ENCODE measurements at places on chromosomes 11 and 22.

DNA sequence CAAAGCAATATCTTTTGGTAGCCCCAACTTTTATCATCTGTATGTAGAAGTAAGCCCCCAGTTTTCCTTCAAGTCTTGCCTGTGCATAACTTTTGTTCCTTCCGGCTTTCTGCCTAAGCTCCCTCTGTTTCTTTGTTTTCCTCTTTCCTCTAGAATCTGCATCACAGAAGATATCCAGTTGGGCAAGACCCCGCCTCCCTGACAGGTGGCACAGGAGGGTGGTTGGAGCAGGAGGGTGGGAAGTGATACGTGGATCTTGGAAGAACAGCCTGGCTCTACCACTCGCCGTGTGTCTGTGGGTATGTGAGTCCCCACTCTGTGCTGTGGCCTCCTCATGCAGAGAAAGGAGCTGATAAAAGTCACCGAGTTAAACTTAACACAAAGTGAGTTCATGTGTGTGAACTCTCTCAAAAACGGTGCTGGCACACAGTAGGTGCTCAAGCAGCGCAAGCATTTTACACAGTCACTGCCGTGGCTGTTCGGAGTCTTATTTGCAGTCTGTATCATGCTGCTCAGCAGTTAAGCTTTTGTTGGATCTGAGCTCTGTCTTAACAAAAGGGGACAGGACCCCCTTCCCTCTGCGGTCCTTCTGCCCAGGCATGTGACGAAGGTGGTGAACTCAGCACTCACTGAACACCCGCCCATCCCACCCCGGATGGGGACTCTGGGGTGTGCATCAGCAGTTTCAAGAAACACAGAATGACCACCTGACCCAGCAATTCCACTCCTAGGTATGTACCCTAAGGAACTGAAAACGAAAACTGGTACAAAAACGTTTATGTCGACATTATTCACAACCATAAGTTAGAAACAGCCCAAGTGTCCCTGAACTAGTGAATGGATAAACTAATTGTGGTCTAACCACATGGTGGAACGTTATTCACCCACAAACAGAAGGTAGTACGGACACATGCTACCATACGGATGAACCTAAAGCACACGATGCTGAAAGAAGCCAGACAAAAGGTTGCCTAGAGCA is 249.1 kb downstream of the CTTN start:
- DNase-seq, result no peak

GRCh38 chr11:92803391-92803790 is 166.1 kb upstream of the MTNR1B start:
- DNase-seq, result no peak

- no peak for DNase-seq
Measured at GRCh38 chr11:56172256-56172830, 4.1 kb upstream of the OR5J2 start.

DNA sequence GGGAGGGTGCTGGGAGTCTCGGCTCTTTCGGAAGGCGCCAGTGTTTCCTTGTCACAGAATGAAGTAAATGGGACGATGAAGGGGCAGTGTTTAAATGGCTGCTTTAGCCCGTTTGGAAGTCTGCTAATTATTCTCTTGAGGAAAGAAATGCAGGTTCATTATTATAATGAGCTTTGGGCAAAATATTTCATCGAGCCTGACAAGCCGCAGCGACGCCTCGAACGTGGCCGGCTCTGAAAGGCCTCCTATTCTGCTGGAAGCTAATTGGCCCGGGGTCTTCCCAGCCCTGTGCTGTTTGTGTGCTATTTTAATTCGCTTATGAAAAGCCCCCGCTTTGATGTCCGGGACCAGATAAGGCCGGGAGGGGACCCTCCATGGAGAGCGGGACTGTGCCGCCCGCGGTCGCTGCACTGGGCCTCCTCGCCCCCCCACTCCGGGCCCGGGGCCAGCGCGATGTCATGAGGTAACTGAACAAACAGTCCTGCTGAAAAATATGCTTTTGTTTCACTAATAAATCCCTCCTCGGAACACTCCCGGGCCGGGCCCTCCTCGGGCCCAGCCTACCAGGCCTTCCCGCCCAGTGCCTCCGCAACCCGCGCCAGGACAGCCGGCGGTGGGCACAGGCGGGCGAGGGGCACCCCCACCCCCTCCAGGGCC is 78.4 kb downstream of the CDKN1C start:
- no peak for DNase-seq

DNA sequence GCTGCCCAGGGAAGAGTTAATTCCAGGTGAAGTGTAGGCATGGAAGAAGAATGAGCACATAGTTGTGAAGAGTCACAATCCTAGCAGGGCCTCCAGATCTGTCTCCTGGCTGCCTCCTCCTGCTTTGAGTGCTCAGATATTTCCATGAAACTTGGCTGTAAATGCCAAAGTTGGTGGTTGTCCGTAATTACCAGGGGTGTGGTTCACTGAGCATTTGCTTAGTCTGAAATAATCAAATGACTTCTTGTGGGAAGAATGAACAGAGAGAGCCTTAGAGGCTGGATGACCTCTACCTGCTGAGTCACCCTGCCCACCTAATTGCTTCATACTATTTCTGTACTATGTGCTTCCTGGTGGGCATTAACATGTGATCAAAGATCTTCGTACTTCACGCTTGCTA is 50.9 kb downstream of the APIP start:
- DNase-seq, result no peak

- no peak for DNase-seq
Measured at GRCh38 chr22:44479662-44480061, 18.4 kb downstream of the RTL6 start.

GRCh38 chr11:119169282-119169719 is 776 bp downstream of the NLRX1 start:
- peak; percentile 71 for DNase-seq

GRCh38 chr11:130773244-130773820 is 142.9 kb downstream of the SNX19 start:
- no peak for DNase-seq

- DNase-seq, result no peak
Measured at GRCh38 chr22:37742376-37743171, 45.7 kb downstream of the TRIOBP start.

DNA sequence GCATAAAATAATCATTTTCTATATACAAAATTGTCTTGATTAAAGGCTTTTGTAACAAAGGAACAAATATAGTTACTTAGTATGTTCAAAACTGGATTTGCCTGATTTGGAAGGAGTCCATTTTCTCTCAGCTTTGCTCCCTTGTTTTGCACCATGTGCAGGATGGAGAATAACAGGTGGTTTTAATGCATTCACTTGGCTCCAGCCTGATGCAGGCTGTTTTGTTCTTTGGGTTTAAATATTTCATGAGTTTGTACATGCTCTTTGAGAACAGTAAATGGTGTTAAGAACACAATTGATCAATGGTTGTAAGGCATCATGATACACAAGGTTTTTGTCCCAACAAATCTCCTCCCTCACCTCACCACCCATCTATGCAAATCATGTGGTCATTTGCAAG is 886.9 kb upstream of the CCDC90B start:
- DNase-seq, result no peak

GRCh38 chr11:5831196-5831829 is 10.4 kb downstream of the OR52E6 start:
- no peak for DNase-seq

DNA sequence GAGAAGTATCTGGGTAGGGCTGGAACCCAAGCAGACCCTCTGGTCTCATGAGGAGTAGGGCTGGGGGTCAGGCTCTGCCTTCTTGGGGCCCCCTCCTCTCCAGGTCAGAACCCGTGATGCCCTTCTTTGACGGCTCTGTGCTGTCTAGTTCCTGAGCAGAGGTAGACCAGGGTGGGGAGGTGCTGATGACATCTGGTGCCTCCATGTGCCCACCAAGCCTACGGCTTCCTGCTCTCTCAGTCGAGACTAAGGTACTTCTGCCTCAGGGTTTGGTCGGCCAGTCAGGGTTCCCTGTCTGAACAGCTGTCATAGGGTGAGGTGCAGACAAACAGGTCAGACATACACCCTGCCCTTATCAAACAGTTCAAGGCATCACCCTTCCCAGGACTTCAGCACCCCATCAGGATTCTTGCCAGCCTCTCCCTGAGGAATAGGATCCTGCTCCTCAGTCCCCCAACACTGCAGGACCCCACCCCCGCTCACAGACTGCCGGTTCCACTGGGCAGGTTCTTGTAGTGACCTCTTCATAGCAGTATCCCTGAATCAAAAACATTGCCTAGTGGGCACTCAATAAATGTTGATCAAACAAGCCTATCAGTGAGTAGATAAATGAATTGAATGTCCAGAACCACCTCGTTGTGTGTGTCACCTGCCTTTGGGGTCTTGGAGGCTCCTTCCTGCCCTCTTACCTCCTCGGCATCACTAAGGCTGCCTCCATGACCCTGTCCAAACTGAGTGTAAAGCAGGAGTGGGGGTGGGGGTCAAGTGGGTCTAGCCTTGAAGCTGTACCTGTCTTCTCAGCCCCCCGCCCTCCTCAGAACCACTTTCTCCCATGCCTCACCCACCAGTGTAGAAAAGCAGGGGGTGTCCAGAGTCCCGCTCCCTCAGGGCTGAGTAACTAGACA is 158.2 kb downstream of the BUD13 start:
- no peak for DNase-seq

- no peak for DNase-seq
Measured at GRCh38 chr11:27200779-27201453, 160.3 kb downstream of the BBOX1 start.

DNA sequence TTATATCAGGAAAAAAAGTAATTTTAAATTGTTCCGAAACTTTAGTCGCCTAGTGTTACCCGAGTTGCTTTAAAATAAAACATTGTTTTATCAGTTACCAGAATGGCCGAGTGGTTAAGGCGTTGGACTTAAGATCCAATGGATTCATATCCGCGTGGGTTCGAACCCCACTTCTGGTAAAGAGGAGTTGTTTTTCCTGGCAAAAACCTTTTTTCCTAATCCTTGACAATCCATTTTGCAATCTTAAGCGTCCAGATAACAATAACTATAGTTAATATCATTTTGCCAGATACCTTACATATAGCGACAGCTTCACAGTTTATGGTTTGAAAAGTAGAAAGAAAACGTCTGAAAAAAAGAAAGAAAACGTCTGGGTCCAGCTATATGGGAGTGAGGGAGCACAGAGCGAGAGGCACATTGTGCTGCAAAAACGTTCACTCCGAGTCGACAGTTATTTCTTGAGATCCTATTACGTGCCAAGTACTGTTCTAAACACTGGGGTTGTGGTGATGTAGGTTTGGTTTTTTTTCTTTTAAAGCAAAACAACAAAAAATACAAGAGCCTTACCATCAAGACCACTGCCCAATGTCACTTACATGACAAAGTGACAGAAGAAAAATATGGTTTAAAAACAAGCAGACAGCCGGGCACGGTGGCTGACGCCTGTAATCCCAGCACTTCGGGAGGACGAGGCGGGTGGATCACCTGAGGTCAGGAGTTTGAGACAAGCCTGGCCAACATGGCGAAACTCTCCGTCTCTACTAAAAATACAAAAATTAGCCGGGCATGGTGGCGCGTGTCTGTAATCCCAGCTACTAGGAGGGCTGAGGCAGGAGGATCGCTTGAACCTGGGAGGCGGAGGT is 40.6 kb downstream of the OR4D9 start:
- DNase-seq, result peak; percentile 82

GRCh38 chr22:21937821-21938070 is 14.9 kb downstream of the PPM1F start:
- no peak for DNase-seq
